ENCODE measurements at places on chromosomes 6 and 20. TPM values are rescaled to one million over a fixed set of nuclear protein-coding genes. Genes with fewer than 3 reads are reported as not detected.

DNA sequence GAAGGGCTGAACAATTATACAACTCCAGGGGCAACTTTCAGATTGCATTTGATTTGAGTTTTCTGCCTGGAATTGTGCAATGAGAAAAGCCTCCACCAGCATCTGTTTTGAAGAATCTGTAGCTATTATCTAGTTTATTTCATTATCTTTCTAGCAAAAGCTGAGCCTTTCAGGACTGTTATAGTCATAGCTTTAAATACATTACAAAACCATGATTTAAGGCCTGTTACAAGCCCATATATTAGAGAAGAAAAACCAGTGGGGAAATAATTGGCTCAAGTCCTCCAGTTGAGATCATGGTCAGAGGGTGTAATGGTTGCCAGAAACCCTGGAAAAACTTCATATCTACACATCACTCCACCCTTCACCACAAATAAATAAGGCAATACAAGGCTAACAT, 676.2 kb downstream of the HDGFL1 start:
- H3K4me1 ChIP-seq, result no peaks in the 10 kb centered on the region
- H3K27me3 ChIP-seq, result no peaks in the 10 kb centered on the region
- no peak overlapping the region for H3K27ac ChIP-seq
- DNase-seq, result no peak
- H3K36me3 ChIP-seq, result no peaks in the 10 kb centered on the region

CARMIL1 gene
- total RNA-seq, result 34.4 TPM

HLA-DOB gene
- not detected for total RNA-seq

- H3K27ac ChIP-seq, result peak overlapping the region; percentile 92
- no peak overlapping the region for H3K4me3 ChIP-seq
- DNase-seq, result no peak
- no peaks in the 10 kb centered on the region for H3K36me3 ChIP-seq
Measured at GRCh38 chr6:57303931-57304681, 13.3 kb upstream of the PRIM2 start.

GRCh38 chr20:40679184-40679583, 9.9 kb downstream of the MAFB start:
- H3K27me3 ChIP-seq, result no peaks in the 10 kb centered on the region
- peak overlapping the region; percentile 84 for H3K27ac ChIP-seq
- no peak overlapping the region for H3K4me3 ChIP-seq

GRCh38 chr20:34012735-34013134, 19.0 kb downstream of the RALY start:
- H3K27me3 ChIP-seq, result no peaks in the 10 kb centered on the region
- H3K4me3 ChIP-seq, result no peak overlapping the region
- no peaks in the 10 kb centered on the region for H3K36me3 ChIP-seq
- peaks cover 71% of the 10 kb centered on the region for H3K4me1 ChIP-seq
- no peak overlapping the region for H3K27ac ChIP-seq

RNF217 gene
- total RNA-seq, result 29.0 TPM

DNA sequence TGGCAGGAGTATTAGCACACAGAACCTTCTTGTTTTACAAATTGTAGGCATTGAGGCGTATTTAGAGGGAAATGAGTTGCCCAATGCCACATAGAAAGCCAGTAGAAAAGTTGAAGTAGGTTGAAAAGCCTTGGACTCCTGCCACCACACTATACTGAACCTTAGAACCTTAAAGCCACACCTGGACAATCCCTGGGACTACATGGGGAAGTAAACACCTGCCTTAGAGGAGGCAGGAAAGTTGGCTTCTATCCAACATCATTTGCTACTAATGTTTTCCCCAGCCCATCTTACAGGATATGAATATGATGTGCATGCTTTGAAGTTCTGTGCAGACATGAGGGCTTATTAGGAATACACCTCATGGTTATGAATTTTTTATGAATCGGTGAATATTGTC, 5.3 kb upstream of the EPPIN start:
- no peak overlapping the region for H3K27ac ChIP-seq
- H3K36me3 ChIP-seq, result no peaks in the 10 kb centered on the region
- H3K4me1 ChIP-seq, result no peaks in the 10 kb centered on the region
- no peaks in the 10 kb centered on the region for H3K27me3 ChIP-seq
- no peak for DNase-seq

DNA sequence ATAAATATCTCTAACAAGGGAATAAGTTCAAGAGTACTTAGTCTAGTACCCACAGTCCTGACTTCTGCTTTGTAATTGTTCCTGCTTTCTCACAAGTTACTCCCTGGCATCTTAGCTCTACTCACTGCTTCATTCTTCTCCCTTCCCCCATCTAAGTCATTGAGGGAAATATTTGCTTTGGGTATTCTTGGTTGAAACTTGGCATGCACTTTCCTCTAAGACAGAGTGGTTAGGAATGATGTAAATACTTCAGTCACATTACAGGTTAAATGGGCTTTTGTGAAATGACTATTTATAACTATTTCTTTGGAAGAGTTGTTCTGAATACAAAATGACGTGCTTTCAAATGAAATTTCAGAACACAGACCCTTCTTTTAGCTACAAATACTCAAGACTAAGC, 67.7 kb upstream of the PLEKHG1 start:
- H3K36me3 ChIP-seq, result no peaks in the 10 kb centered on the region
- no peaks in the 10 kb centered on the region for H3K27me3 ChIP-seq
- no peak overlapping the region for H3K4me3 ChIP-seq
- no peak overlapping the region for H3K27ac ChIP-seq
- H3K4me1 ChIP-seq, result no peaks in the 10 kb centered on the region

DNA sequence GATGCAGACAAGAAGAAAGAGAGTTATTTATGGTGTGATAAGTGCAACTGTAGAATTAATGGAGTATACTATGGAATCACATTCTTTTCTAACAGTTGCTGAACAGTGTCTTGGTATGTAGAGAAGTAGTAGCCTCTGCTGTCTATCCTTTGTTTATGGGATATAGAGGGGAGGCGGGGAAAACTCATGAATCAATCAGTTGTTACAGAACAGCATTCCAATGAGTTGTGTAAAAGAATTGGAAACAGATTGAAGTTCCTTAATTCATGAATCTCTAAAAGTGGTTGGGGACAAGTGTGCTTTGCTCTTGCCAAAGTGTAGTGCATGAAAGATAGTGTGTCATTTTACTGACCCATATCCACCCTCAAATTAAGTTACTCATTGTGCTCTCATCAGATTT, 77.7 kb downstream of the FLRT3 start:
- no peaks in the 10 kb centered on the region for H3K27me3 ChIP-seq
- no peaks in the 10 kb centered on the region for H3K36me3 ChIP-seq
- no peak overlapping the region for H3K27ac ChIP-seq
- no peaks in the 10 kb centered on the region for H3K4me1 ChIP-seq

HLA-DQB2 gene
- not detected for total RNA-seq

GRCh38 chr6:14381829-14382677, 264.5 kb downstream of the CD83 start:
- H3K36me3 ChIP-seq, result no peaks in the 10 kb centered on the region
- no peak for DNase-seq
- no peaks in the 10 kb centered on the region for H3K27me3 ChIP-seq
- no peak overlapping the region for H3K4me3 ChIP-seq
- no peaks in the 10 kb centered on the region for H3K4me1 ChIP-seq
- no peak overlapping the region for H3K27ac ChIP-seq

MATN4 gene
- not detected for total RNA-seq

DNA sequence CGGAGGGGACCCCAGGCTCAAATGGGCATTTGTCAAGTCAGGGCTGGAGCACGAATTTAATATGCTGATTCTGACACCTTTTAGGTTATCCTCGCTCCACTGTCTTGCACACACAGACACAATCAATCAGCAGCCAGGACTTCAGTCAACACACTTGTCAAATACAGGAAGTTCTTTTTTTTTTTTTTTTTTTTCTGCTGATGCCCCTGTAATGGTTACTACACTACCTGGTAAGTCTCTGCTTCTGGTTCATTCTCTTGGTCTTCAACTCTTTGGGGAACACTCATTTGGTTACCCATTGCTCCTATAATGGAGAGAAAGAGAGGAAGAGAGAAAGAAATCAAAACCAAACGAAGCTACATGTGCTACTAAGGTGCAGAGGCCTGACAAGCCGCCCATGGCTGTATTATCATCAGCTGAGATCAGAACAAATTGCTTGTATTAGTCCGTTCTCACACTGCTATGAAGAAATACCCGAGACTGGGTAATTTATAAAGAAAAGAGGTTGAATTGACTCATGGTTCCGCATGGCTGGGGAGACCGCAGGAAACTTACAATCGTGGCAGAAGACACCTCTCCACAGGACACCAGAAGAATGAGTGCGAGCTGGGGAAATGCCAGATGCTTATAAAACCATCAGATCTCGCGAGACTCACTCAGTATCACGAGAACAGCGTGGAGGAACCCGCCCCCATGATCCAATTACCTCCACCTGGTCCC, 11.8 kb downstream of the BCAS1 start:
- H3K4me3 ChIP-seq, result no peak overlapping the region
- no peak overlapping the region for H3K27ac ChIP-seq
- H3K27me3 ChIP-seq, result no peaks in the 10 kb centered on the region

STK4 gene
- 36.8 TPM for total RNA-seq

GINS1 gene
- total RNA-seq, result 1.5 TPM

- H3K4me3 ChIP-seq, result no peak overlapping the region
- peaks cover 7% of the 10 kb centered on the region for H3K4me1 ChIP-seq
- H3K27me3 ChIP-seq, result no peaks in the 10 kb centered on the region
Measured at GRCh38 chr6:116011520-116011919, 49.2 kb downstream of the FRK start.

DNA sequence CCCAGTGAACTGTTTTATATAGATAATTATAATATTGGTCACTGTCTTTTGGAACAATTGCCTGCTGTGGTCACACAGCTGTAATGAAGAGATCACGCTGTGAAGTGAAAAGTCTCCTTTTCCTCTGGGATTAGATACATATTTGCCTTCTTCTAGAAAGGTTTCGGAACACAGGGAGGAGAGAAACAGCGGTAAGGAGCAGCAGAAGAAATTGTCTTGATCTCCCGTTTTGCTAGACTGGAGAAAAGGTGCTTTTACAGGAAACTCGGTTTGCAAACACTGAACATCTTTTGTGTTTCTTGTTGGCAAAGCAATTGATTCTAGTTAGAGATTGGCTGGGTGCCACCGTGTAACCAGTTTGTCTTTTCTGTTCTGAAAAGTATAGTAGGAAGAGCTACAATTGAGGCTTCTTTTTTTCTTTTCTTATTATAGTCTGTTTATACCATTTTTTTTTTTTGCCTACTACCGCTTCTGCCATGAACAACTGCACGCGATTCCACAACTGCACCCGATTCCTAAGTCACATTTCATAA, 404.1 kb upstream of the ID4 start:
- H3K4me1 ChIP-seq, result peaks cover 36% of the 10 kb centered on the region
- no peaks in the 10 kb centered on the region for H3K27me3 ChIP-seq
- no peak overlapping the region for H3K4me3 ChIP-seq
- H3K27ac ChIP-seq, result peak overlapping the region; percentile 57

NRSN1 gene
- not detected for total RNA-seq

TRIM40 gene
- not detected for total RNA-seq

NCR2 gene
- total RNA-seq, result not detected

GRCh38 chr6:163461696-163462095, 47.2 kb downstream of the QKI start:
- no peak overlapping the region for H3K4me3 ChIP-seq
- H3K4me1 ChIP-seq, result peaks cover 19% of the 10 kb centered on the region
- H3K36me3 ChIP-seq, result no peaks in the 10 kb centered on the region

- H3K36me3 ChIP-seq, result no peaks in the 10 kb centered on the region
- H3K4me3 ChIP-seq, result no peak overlapping the region
- no peak for DNase-seq
- H3K27ac ChIP-seq, result no peak overlapping the region
Measured at GRCh38 chr6:161068321-161068741, 76.8 kb downstream of the MAP3K4 start.

GRCh38 chr6:12869816-12870432, 153.4 kb downstream of the PHACTR1 start:
- H3K27ac ChIP-seq, result no peak overlapping the region
- DNase-seq, result no peak
- no peak overlapping the region for H3K4me3 ChIP-seq
- no peaks in the 10 kb centered on the region for H3K27me3 ChIP-seq
- H3K36me3 ChIP-seq, result no peaks in the 10 kb centered on the region
- H3K4me1 ChIP-seq, result no peaks in the 10 kb centered on the region

GRCh38 chr6:107594736-107595135, 104.8 kb downstream of the SOBP start:
- no peak overlapping the region for H3K4me3 ChIP-seq
- H3K27ac ChIP-seq, result no peak overlapping the region
- DNase-seq, result no peak
- H3K36me3 ChIP-seq, result no peaks in the 10 kb centered on the region

DNA sequence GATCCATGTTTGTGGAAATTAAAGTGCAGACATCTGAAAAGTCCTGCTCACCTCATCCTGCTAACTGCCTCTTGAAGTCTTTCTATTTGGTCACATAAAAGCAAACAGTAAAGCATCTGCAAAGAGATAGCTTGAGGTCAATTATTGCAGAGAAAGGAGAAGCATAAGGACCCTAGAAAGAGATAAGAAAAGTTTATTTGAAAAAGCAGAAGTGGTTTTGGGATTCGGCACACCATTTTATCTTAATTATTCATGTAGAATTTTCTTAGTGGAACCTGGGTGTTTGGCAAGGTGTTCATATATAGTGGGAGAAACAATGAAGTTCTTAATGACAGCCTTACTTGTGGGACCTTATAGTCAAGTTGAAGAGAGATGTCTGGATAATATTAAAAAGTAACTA, 280.8 kb downstream of the CENPW start:
- no peak overlapping the region for H3K27ac ChIP-seq
- no peak overlapping the region for H3K4me3 ChIP-seq
- DNase-seq, result no peak
- H3K4me1 ChIP-seq, result no peaks in the 10 kb centered on the region
- no peaks in the 10 kb centered on the region for H3K27me3 ChIP-seq
- H3K36me3 ChIP-seq, result no peaks in the 10 kb centered on the region

DNA sequence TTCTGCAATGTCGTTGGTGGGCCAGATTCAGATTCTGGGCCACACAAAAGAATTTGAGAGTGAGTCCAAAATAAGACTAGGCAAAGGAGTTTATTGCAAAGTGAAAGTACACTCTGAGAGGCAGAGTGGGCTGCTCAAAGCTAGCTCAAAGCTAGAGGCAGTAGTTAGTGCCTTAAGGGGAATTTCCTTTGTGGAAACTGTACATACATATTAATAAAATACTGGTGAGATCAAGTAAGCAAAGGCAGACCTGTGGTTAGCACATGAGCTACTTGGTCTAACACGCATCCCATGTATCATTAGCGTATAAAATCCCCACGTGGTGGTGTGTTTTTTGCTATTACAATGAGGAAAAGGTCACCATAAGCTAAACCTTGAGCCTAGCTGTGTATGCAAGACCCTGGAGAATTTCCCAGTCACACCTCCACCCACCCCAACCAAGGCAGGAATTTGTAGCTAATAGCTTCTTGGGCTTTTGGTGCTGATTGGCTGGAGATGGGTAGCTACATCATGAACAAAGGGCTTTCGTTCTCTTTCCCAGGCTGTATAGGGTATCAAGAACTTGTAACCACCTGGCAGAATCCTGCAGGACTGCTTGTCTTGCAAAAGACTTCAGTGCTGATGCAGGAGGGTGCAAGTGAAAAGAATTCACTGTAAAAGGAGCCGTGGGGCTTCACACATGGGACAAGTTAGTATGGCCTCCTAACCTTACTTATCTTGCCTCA, 14.7 kb upstream of the TRIM26 start:
- no peak overlapping the region for H3K27ac ChIP-seq
- H3K4me1 ChIP-seq, result no peaks in the 10 kb centered on the region
- H3K36me3 ChIP-seq, result no peaks in the 10 kb centered on the region

RWDD1 gene
- total RNA-seq, result 42.2 TPM

PXMP4 gene
- total RNA-seq, result 21.2 TPM
